ENCODE measurements at places on chromosomes 4 and X. TPM values are rescaled to one million over a fixed set of nuclear protein-coding genes. Genes with fewer than 3 reads are reported as not detected.

DNA sequence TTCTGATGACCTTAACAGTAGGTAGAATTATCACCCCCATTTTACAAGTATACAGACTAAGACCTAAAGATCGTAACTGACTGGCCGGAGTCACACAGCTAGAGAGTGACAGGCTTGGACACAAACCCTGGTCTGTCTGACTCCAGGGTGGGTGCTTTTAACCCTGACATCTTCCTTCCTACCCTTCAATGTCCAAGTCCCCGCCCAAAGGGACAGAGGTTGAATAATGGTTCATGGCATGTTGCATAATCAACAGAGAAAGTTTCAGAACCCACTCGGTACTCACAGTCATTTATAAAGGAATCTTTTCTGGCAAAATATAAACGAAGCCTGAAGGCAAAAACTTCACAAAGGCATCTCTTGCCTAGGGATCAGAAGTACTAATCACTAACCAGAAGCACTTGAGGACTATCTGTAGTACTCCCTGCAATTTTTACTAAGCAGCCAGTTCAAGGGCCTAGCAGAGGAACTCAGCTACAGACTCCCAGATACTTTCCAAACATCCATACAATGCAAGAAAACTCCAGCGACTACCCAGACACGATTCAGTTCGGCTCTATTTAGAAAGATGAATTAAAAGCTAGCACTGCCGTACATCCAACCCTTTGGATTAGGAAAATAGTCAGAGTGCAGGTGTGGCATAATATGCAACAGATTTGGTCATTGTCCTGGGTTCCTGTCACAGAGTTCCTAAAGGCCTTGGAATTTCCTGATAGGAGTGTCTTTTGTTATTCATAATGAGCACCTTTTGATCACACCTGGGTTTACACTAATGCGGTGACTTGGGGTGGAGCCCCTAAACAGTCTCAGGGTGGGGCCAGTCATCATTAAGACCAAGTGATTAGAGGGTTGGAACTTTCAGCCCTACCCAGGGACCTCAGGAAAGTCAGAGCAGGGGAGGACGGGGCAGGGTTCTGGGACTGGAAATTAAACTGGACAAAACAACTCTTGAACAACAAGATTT is 44.0 kb downstream of the RELL1 start:
- H3K27ac ChIP-seq = no peak overlapping the region
- no peak for DNase-seq
- peaks cover 29% of the 10 kb centered on the region for H3K36me3 ChIP-seq
- no peak overlapping the region for H3K4me3 ChIP-seq
- H3K27me3 ChIP-seq = no peaks in the 10 kb centered on the region

GRCh38 chr4:182019148-182019652 is 224.0 kb upstream of the TENM3 start:
- H3K4me1 ChIP-seq = no peaks in the 10 kb centered on the region
- H3K27ac ChIP-seq = no peak overlapping the region

DNA sequence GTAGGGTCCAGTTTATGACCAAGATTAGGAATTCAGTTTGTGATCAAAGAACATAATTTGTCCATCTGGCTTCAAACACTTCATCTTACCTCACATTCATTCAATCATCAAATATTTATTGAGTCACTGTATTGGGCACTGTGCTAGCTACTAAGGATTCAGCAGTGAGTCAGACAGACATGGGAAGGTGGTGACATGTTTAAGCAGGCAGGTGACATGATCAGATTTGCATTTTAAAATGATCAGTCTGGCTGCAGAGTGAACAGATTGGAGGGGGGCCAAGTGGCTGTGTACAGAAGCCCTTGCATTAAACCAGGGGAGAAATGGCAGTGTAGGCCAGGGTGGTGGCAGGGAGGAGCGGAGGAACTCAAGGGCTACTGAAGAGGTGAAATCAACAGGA is 25.1 kb upstream of the APLN start:
- no peaks in the 10 kb centered on the region for H3K27me3 ChIP-seq
- no peak overlapping the region for H3K4me3 ChIP-seq
- DNase-seq = no peak
- no peaks in the 10 kb centered on the region for H3K36me3 ChIP-seq
- H3K27ac ChIP-seq = no peak overlapping the region
- H3K4me1 ChIP-seq = peaks cover 3% of the 10 kb centered on the region

GRCh38 chr4:152089584-152089983 is 328.8 kb upstream of the GATB start:
- H3K36me3 ChIP-seq = no peaks in the 10 kb centered on the region
- no peaks in the 10 kb centered on the region for H3K27me3 ChIP-seq
- no peak for DNase-seq
- H3K27ac ChIP-seq = no peak overlapping the region
- H3K4me1 ChIP-seq = no peaks in the 10 kb centered on the region
- no peak overlapping the region for H3K4me3 ChIP-seq

DNA sequence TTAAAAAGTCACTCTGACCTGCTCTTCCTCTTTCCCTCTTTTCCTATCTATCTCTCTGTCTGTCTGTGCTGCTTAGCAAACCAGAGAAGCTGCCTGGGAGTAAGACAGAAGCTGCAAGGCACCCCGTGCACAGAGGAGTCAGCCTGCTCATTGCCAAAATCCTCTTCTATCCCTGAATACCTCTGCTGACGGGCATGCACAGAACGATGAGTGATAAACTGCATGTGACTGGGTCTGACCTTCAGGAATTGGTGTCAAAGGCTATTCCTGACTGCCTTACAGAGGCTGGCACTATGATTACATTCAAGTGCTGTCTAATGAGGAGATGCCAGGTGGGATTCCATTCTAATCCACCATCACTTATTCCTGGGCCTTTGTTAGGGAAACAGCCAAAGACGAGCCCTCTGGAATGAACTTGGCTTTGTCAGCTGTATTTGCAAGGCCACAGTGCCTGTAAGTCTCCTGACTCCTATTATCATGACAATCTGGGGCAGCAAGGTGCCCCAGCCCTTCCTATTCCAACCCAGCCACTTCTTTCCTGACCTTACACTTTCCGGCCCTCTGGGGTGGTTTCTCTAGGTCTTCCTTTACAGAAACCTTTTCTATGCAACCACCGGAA is 45.4 kb upstream of the CTAG2 start:
- H3K4me1 ChIP-seq = no peaks in the 10 kb centered on the region
- no peak overlapping the region for H3K27ac ChIP-seq
- no peaks in the 10 kb centered on the region for H3K27me3 ChIP-seq
- H3K36me3 ChIP-seq = peaks cover 3% of the 10 kb centered on the region

DNA sequence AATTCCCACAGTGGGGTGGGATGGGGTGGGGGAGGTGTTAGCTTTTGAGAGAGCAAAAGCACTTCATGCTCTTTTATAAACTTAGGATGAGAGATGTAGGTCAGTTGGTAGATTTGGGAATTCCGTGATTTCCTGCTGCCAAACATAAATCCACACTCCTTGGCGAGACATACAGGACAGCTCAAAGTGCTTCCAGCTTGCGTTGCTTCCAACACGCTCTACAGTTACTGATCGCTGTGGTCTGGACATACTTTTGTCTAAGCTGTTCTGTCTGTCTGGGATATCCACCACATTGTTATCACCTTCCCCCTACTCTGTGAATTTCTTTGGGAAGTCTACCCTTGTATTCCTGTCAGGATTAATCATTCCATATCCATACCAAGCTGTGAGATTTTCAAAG is 117.5 kb downstream of the RAPGEF2 start:
- no peaks in the 10 kb centered on the region for H3K27me3 ChIP-seq
- peak overlapping the region; percentile 17 for H3K4me3 ChIP-seq
- no peaks in the 10 kb centered on the region for H3K36me3 ChIP-seq

DNA sequence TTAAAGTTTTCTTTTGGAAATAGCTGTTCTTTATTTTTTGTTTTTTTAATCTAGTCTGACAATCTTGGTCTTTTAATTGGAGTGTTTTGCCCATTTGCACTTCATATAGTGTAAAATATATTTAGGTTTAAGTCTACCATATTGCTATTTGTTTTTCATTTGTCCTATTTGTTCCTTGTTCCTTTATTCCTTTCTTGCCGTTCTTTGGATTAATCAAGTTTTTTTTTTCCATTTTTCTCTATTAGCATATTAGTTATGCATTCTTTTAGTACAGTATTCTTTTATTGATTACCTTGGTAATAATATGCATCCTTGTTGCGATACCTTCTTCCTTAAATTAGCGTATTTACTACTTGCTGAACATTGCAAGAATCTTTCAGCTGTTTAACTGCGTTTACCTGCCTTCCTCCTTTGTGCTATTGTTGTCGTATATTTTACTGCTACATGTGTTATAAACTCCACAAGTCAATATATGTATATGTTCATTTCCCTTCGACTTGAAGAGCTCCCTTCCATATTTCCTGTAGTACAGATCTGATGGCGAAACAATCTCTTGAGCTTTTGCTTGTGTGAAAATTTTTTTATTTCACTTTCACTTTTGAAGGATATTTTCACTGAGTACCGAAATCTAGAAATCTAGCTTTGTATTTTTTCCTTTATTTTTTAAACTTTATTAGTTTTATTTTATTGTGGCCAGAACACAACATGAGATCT is 23.9 kb upstream of the RNF212 start:
- no peaks in the 10 kb centered on the region for H3K36me3 ChIP-seq
- H3K27me3 ChIP-seq = no peaks in the 10 kb centered on the region
- no peak for DNase-seq
- H3K27ac ChIP-seq = no peak overlapping the region

GRCh38 chrX:77622233-77622632 is 163.8 kb downstream of the ATRX start:
- H3K27me3 ChIP-seq = no peaks in the 10 kb centered on the region
- no peak overlapping the region for H3K27ac ChIP-seq
- H3K4me3 ChIP-seq = no peak overlapping the region
- H3K36me3 ChIP-seq = no peaks in the 10 kb centered on the region

DNA sequence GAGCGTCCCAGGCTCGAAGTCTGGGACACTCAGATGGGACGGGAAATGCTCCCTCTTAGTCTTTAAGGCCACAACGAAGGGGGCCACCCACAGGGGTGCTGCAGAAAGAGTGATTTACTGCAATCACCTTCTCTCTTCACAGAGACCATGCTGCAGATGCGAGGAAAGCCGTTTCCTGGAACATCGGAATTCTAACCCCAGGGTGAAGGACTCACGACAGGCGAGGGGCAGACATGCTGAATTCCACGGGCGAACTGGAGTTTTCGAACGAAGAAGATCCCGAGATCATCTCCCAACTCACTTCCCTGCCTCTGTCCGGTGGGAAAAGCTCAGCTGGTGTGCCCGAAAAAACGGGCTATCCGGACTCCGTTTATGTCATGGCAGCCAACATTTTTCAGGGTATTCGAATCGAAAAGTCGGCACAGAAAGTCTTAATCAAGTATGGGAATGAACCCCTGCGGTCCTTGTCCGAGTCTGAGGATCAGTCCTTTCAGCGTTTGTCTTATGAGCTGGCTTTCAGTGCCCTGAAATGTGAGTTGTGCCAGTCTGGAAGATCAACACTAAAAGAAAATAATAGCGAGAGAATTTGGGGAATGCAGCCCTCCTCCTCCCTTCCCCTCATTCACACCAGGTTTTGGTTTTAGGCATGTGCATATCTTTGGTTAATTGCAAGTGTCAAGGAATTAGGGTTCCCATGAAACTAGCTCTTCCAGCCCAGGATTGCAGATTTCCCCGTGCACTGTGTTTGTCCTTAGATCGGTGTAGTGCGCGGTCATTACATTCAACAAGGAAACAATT is 905 bp downstream of the NSUN7 start:
- peak overlapping the region; percentile 64 for H3K4me3 ChIP-seq
- no peaks in the 10 kb centered on the region for H3K36me3 ChIP-seq
- H3K27me3 ChIP-seq = no peaks in the 10 kb centered on the region
- no peak for DNase-seq

- H3K4me1 ChIP-seq = no peaks in the 10 kb centered on the region
- no peak for DNase-seq
- H3K27me3 ChIP-seq = no peaks in the 10 kb centered on the region
- no peaks in the 10 kb centered on the region for H3K36me3 ChIP-seq
- H3K27ac ChIP-seq = no peak overlapping the region
Measured at GRCh38 chr4:38535717-38536116, 128.3 kb upstream of the KLF3 start.

The BEX1 gene
- not detected for total RNA-seq

The P2RY4 gene
- 0.17 TPM for total RNA-seq

The COL4A5 gene
- 3.1 TPM for total RNA-seq

The STPG2 gene
- not detected for total RNA-seq

The FRMD7 gene
- not detected for total RNA-seq

The BMPR1B gene
- total RNA-seq = 8.4 TPM

The CLCN4 gene
- total RNA-seq = 75.9 TPM
